Panc1 (cell line): ENCODE measurements at places on chromosomes 5 and 9. TPM values are rescaled to one million over a fixed set of nuclear protein-coding genes. Genes with fewer than 3 reads are reported as not detected.

The LCP2 gene
- 0.36 TPM for total RNA-seq

The CATSPER3 gene
- total RNA-seq: 0.69 TPM

The PCDHB9 gene
- 1.8 TPM for total RNA-seq

The GRIN1 gene
- 4.9 TPM for total RNA-seq
